KBM-7 (cell line): ENCODE measurements at places on chromosomes 12 and 14.
A peak's percentile ranks its signal among the peaks of the same experiment; 100 is the strongest.

- DNase-seq = no peak
These were observed 31.8 kb downstream of the CCDC198 start for GRCh38 chr14:57461777-57462320.

- DNase-seq = no peak
These were observed 341.2 kb downstream of the SNAPC1 start for GRCh38 chr14:62103464-62103863.

- no peak for DNase-seq
These were observed 16.7 kb downstream of the SNRNP35 start for GRCh38 chr12:123474485-123475245.

GRCh38 chr14:99602788-99603415 is 1.1 kb downstream of the CCDC85C start:
- DNase-seq = no peak

- DNase-seq = no peak
These were observed 129.9 kb upstream of the PDZRN4 start for GRCh38 chr12:41058266-41058665.

DNA sequence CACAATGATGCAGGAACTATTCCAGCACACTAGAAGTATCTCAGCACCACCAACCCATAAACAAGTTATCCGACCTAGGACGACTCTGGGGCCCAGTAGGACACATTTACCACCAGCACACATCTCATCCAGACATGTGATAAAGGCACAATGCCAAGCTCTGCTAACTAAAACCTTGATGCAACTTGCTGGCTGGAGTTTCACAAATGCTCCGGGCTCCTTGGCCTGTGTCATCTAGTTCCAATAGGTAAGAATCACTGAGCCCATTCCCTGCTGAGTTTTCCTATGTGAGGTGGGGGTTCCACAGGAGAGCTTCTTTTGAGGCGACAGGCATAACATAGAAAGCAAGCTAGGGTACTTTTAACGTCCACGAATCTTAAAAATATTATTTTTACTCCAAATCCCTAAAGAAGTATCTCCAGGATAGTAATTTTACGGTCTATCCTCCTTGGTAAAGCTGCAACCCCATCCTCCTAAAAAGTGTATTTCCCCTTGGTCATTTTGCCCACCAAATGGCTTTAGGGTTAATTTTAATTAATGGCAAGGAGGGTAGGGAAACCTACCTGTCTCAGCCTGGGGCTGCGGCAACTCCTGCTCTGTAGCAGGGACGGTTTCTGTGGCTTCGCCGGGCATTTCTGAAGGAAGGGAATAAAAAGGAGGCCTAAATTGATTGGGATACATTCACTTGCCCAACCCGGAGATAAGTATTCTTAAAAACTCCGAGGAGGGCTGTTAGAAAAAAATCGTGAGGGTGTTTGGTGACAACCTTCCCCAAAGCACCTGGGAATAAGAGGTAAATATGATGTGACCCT is 1.0 kb downstream of the NACA start:
- no peak for DNase-seq

DNA sequence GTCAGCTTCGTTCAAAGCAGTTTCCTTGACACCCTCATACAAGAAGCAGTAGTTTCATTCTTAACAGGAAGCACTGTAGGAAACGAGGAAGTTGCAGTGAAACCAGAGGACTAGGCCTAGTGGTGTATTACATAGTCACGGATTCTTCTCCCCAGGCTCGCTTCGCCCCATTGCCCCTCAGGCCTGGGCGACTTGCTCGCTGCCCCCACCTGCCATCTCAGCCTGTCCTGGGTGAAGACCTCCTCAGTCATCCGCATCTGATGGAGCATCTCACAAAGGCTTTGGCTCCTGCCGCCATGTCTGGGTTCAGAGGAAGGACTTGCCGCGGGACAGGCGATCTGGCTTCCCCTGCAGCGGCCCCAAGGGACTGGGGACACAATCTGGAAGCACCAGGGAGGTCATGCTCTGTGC is 93.5 kb downstream of the LMNTD1 start:
- peak; percentile 15 for DNase-seq

DNA sequence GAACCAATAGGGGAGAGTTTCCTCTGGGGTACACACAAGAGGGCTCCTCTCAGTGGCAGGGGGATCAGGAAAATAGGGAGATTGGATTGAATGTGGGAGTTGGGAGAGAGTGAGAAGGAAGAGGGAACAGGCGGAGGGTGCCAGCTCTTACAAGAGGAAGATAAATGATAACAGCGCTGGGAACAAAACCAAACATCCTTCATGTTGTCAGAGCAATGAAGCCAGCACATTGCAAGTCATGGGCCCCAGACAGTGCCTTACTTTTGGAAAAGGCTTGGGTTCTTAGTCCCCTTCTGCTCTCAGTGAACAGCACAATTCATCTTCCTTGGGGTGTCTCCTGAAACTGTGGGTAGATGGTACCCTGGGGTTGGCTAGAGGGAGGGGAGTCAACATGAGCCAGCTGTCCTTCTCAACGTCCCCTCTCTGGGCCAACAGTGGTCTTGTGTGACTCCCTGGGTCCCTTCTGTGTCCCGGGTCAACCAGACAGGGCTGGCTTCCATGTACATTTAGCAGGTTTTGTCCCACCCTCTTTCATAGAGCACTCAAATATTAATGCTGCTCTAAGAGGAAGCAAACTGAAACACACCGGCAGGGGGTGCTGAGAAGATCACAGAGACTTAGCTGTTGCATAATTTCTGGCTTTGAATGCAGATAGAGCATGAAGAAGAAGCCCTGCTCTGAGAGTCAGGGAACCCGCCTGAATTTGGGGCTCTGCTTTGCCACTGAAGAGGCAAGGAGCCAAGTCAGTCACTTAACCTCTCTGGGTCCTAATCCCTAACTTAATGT is 138.5 kb downstream of the ESRRB start:
- DNase-seq = peak; percentile 42
